ENCODE measurements at places on chromosomes 1 and 21.
A peak's percentile ranks its signal among the peaks of the same experiment; 100 is the strongest.

GRCh38 chr1:204842892-204843291 is 27.8 kb upstream of the NFASC start:
- DNase-seq, result no peak

- DNase-seq, result no peak
Observed at GRCh38 chr21:31286621-31287020, 57.4 kb downstream of the TIAM1 start.

DNA sequence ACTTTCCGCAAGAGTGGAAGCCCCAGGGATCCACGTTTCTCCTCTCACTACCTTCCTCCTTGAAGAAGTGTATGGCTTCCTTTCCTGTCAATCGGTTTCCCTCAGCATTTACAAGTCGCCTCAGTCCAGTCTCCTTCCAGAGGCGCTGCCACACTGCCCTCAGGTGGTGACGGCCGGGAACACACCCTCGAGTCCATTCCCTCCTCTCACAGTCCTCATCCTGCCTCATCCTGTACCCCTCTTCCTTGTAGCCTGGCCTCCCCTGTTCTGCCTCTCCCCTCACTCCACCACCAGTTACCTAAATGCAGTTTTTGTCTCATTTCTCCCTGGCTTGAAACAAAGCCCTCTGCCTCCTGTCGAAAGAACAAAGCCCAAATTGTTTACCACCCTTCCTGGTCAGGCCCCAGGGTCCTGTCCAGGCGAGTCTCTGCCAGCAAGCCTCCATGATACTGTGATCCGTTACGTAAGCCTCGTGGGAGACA is 23.2 kb upstream of the LSM10 start:
- DNase-seq, result peak; percentile 76

- no peak for DNase-seq
Observed at GRCh38 chr1:201426479-201427310, 5.2 kb upstream of the TNNI1 start.

GRCh38 chr21:35982717-35983116 is 77.6 kb downstream of the SETD4 start:
- no peak for DNase-seq

GRCh38 chr1:220281159-220281574 is 8.9 kb upstream of the RAB3GAP2 start:
- DNase-seq, result no peak

DNA sequence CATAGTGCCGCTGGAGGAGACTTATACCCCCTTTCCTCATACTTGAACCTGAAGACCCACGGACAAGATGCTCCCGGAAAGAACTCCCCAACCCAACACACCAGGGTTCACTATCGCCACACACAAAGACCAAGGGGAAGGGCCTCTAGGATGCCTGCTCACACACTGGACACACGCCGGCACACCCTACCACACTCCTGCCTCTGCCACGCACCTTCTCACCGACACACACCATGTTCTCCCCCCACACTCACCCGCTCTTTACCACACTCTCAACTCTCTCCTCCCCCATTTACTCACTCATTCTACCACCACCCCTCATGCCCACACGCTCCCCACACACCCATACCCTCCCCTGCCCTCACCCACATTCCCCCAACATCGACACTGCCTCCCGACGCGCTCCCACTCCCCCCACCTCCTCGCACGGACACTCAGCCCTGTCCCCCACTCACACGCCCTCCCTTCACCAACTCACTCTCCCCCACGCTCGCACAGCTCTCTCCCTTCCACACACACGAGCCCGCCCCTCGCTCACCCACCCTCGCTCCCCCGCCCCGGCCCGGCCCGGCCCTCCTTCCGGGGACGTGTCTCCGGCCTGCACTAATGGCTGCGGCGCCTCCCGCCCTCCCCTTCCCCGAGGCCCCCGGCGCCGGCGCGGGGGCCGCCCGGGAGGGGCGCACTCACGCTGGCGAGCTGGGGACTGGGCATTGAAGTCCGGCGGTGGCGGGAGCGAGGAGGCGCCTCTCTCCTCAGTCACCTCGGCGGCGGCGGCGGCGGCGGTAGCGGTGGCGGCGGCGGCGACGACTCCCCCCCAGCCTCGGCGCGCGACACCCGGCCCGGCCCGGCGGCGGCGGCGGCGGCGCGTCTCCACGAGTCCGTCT is 626 bp downstream of the PTP4A2 start:
- peak; percentile 76 for DNase-seq

- DNase-seq, result no peak
Observed at GRCh38 chr21:29297483-29298347, 1.0 kb upstream of the BACH1 start.

DNA sequence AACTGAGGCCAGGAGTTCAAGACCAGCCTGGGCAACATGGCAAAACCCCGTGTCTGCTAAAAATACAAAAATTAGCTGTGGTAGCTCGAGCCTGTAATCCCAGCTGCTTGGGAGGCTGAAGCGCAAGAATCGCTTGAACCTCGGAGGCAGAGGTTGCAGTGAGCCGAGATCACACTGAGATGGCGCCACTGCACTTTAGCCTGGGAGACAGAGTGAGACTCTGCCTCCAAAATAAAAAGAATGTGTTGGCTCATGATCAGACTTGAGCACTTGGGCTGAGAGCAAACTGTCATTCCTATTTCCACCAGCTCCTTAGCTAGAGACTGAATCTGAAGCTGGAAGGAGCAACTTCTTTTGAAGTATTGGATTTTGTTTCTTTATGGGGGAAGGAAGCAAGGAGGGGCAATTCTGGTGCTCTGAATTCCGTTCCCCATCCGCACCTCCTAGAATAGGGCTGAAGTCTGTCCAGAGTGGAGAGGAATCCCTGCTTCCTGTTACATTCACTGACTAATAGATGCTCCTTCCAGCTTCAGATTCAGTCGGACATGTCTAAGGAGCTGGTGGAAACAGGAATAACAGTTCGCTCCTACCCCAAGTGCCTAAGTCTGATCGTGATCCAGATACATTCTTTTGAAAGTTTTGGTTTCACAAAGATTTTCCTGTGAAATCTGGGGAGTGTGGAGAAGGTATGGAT is 3.8 kb downstream of the ZNF672 start:
- no peak for DNase-seq

- no peak for DNase-seq
Observed at GRCh38 chr1:22241250-22241649, 98.4 kb upstream of the WNT4 start.

- DNase-seq, result no peak
Observed at GRCh38 chr1:109751531-109752260, 10.9 kb upstream of the GSTM3 start.

DNA sequence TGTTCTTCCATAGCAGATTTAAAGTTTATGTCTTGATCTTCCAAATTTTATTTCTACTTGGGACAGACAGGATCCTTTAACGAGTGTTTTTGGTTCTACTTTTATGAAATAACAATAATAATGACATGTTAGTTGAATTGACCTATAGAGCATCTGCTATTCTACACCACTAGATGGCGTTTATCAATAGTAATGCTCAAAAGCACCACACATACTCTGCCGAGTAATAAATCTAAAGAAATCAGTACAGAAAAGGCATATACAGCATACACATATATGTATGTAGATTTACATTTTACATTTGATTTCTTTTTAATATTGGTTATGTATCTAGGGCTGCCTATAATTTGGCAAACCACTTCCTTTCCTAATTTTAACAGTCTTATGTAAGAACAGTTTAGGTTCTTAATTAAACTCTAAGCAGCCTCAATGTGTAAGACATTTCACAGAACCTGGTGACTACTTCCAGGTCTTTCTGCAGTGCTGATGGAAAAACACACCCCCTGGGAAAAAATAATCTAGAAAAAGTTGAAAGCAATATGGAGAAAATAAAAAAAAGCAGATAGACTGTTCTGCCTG is 5.9 kb upstream of the SIPA1L2 start:
- DNase-seq, result no peak

- no peak for DNase-seq
Observed at GRCh38 chr1:42753070-42753469, 13.0 kb upstream of the CLDN19 start.
